ENCODE measurements at places on chromosomes 16 and 17.

- DNase-seq = no peak
Measured at GRCh38 chr17:75240394-75241142, 20.8 kb downstream of the GGA3 start.

DNA sequence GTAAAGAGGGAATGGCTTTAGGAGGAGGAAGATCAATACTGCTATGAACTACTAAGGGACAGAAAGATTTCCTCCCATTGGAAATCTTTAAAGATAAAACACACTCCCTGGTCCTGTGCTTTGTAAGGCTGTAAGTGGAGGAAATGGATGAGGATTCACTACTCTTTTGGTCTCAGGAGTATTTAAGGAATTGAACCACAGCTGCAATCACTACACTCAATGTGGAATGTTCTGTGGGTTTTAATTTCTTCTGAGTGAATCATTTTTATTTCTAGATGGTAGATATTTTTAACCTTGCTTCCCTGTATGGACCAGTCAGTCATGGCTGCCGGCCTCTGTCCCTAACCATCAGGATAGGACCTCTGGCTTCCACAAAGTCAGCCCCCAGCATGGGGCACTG lies 65.6 kb downstream of the SDR42E1 start:
- DNase-seq = no peak

DNA sequence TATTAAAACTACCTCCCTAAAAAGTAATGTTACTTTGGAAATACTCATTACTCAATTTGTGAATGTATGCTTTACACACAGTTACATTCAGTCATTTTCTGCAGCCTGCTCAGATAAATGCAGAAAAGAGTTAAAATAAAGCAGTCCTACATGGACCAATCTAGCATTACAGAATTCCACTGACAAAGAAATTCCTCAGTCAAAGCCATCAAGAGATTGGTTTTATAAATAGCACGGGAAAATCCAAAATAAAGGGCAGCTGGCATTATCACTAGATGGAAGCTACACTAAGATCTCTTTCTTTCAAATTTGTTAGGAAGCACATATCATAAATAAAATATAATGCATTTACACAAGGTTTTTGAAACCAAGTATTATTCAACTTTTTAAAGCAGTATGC lies 58.3 kb downstream of the DUSP14 start:
- no peak for DNase-seq

DNA sequence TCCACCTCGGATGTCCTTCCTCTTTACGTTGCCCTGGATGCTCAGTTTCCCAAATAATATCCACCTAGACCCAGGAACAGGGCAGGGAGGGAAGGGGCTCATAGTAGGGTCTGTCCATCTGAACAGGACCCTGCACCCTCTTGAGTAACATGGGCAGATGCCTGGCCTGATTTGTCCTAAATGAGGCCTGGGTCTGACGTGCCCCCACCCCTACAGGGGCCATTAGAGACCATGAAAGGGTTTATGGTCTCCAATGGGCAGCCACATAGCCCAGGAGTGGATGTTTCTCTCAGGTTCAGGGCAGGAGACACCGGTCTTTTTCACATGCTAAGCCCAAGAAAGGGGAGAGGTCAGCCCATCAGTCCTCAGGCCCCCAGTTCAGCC lies 6.8 kb downstream of the CACNG1 start:
- DNase-seq = no peak

- DNase-seq = no peak
Measured at GRCh38 chr17:68695659-68696058, 94.5 kb upstream of the FAM20A start.

DNA sequence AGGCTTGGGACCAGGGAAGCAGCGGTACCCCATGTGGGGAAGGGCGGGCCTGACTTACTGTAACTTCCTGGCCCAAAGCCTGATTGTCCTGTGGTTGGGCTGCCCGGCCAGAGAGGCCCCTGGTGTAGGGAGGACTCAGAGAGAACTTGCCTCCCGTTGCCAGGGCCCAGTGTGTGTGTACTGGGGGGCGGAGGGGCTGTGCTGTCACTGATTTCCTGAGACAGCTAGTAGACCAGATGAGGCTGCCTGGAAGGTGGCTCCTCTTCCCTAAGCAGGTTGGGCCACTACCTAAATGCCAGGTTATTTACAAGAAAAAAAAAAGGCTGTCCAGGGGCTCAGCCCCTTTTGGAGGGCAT lies 16.7 kb downstream of the SOCS3 start:
- no peak for DNase-seq

GRCh38 chr17:77454242-77455095 lies 313.7 kb downstream of the SEC14L1 start:
- DNase-seq = no peak

DNA sequence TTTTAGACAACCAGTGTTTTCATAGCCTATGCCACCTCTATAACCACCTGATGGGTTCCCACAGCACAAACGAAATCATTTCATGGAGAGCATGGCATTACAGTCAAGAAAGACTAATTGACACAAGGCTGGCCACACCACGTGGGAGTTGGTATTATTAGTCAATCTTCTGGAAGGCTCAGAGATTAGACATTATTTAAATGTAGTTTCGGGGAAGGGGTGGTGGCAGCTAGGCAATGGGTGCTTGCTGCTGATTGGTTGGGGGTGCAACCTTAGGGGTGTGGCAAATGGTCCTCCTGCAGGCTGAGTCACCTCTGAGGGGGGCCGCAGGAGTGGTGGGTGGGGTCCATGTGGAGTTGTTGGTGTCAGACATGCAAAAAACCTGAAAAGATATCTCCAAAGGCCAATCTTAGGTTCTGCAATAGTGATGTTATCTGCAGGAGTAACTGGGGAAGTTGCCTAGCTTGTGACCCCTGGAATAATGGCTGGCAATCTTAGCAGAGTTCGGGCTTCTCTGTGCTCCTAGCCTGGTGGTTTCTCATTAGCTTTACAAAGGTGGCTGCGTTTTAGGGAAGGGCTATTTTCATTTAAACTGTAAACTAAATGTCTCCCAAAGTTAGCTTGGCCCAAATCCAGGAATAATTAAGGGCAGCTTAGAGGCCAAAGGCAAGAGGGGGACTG lies 4.6 kb downstream of the TEN1 start:
- no peak for DNase-seq

- no peak for DNase-seq
Measured at GRCh38 chr16:86117756-86118155, 218.8 kb downstream of the IRF8 start.

- DNase-seq = no peak
Measured at GRCh38 chr17:64702815-64703214, 40.7 kb upstream of the SMURF2 start.
